CD4-positive, alpha-beta memory T cell (primary cell): ENCODE measurements at places on chromosomes 4 and X.

DNA sequence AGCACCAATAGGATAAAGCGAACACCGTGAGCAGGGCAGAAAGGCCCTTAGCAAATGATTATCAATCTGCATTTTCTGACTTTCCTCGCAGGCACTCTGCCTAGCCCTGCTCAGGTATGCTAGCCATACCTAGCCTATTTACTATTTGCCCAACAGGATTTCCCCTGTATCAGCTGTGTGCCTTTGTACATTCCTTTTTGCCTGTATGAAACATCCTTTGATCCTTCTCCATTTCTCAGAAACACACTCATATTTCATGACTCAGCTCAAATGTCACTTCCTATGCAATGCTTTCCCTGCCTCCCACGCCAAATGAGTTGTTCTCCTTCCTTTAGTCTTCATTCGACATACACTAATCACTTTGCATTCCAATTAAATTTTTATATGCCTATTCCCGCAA lies 37.2 kb downstream of the PCDH7 start:
- H3K4me1 ChIP-seq: no peaks in the 10 kb centered on the region
- H3K36me3 ChIP-seq: no peaks in the 10 kb centered on the region
- no peak overlapping the region for H3K4me3 ChIP-seq
- no peak overlapping the region for H3K27ac ChIP-seq
- no peak for DNase-seq

- no peak overlapping the region for H3K27ac ChIP-seq
- no peaks in the 10 kb centered on the region for H3K27me3 ChIP-seq
- no peaks in the 10 kb centered on the region for H3K36me3 ChIP-seq
- H3K4me3 ChIP-seq: no peak overlapping the region
Measured at GRCh38 chrX:102833136-102833535, 103.9 kb upstream of the RAB40AL start.

- H3K4me1 ChIP-seq: no peaks in the 10 kb centered on the region
- no peak overlapping the region for H3K4me3 ChIP-seq
Measured at GRCh38 chr4:107120661-107121060, 84.5 kb upstream of the DKK2 start.

DNA sequence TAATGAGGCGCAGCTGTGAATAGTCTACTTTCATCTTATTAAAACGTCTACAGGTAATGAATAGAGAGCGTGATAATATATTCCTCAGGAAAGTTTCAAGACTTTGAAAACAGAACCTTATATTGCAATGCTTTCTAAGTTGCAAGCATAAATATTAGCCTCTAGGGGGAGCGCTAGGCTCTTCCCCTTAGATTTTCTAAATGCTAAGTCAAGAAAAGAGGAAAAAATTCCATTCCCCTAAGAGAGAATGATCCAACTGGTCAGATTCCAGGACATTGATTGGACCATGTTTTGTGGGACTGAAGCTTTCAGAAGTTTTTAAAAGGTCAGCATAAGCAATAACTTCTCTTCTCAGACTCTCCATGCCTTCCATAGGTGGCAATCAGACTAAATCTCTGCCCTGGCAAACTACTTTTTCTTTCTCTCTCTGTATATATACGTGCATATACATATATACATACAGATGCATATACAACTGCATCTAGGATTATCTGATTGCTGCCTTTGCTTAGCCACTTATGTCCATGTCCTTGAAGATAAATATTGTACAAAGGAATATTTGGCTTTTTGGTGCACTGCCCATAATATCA lies 492.9 kb downstream of the INPP4B start:
- H3K27me3 ChIP-seq: no peaks in the 10 kb centered on the region
- H3K36me3 ChIP-seq: no peaks in the 10 kb centered on the region
- peak; percentile 52 for DNase-seq
- peak overlapping the region; percentile 57 for H3K27ac ChIP-seq
- H3K4me3 ChIP-seq: no peak overlapping the region
- peaks cover 99% of the 10 kb centered on the region for H3K4me1 ChIP-seq

- no peak overlapping the region for H3K27ac ChIP-seq
- no peak for DNase-seq
- H3K4me3 ChIP-seq: no peak overlapping the region
- H3K27me3 ChIP-seq: no peaks in the 10 kb centered on the region
- H3K4me1 ChIP-seq: no peaks in the 10 kb centered on the region
Measured at GRCh38 chrX:54820737-54821136, 13.2 kb downstream of the MAGED2 start.

DNA sequence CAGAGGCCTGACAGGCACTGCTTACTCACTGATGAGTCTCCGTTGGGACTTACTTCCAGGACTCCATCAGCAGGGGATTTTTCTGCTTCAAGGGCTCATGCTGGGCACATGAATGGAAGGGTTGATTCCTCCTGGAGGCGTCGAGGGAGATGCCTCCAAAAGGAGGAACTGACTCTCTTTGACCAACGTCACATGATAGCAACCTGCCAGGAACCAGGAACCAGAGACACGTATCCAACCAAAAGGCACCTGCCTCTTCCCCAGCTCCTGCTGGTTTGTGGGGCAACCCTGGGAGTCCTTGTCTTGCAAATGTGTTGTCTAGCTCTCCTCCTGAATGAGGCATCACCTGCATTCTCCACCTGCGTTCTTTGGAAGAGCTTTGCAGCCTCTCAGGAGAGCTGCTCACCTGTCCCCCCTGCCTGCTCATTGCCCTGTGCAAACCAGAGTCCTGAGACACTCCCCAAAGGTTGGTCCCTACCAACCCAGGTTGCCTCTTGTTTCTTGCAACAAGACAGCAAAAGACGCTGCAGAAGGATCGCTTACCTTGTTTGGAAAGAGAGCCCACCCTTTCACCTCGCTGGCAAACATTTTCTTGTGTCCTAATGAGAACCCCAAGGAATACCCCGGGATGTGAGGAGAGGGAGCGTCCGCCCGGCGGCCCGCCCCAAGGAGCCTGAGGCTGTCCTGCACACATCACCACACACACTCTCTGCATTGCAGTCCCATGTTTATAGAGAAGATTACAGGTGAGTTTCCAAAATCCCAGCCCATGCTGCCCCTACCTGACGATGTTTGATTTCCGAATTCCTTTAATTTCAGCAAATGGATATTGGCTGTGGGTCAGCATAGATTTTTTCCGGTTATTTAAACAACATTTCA lies 30.5 kb upstream of the SHOX start:
- no peak for DNase-seq
- H3K27ac ChIP-seq: no peak overlapping the region
- H3K4me1 ChIP-seq: no peaks in the 10 kb centered on the region
- H3K4me3 ChIP-seq: no peak overlapping the region
- no peaks in the 10 kb centered on the region for H3K27me3 ChIP-seq

DNA sequence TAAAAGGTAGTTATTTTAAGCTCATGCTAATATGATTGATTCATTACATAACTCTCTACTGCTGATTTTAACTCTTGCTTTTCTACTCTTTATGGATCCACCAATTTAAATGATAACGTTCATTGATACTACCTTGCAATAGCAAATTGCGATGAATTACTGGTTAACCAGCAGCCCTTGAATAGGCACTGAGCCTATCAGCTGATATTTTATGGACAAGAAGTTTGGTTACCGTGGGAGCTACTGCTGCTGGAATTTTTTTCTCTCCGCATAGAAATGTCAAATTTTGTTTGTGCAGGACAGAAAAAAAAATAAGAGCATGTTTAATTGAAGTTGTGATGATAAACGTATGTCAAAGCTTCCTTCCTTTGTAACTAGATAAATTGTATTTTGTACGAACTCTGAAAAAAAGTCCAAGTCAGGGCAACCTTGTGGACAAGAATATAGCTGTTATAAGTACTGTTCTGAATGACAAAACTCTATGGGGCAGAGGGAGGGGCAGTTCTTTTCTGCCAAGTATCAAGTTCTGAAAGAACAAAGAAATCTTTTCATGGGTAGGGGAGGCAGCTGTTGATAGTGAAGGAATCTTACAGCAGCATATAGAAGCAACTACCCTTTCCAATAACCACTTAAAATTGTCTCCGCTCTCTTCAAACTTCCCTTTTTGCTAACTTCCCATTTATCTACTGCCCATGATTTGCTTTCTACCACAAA lies 434.9 kb upstream of the PABPC4L start:
- no peak overlapping the region for H3K4me3 ChIP-seq
- H3K27ac ChIP-seq: no peak overlapping the region
- no peaks in the 10 kb centered on the region for H3K36me3 ChIP-seq

DNA sequence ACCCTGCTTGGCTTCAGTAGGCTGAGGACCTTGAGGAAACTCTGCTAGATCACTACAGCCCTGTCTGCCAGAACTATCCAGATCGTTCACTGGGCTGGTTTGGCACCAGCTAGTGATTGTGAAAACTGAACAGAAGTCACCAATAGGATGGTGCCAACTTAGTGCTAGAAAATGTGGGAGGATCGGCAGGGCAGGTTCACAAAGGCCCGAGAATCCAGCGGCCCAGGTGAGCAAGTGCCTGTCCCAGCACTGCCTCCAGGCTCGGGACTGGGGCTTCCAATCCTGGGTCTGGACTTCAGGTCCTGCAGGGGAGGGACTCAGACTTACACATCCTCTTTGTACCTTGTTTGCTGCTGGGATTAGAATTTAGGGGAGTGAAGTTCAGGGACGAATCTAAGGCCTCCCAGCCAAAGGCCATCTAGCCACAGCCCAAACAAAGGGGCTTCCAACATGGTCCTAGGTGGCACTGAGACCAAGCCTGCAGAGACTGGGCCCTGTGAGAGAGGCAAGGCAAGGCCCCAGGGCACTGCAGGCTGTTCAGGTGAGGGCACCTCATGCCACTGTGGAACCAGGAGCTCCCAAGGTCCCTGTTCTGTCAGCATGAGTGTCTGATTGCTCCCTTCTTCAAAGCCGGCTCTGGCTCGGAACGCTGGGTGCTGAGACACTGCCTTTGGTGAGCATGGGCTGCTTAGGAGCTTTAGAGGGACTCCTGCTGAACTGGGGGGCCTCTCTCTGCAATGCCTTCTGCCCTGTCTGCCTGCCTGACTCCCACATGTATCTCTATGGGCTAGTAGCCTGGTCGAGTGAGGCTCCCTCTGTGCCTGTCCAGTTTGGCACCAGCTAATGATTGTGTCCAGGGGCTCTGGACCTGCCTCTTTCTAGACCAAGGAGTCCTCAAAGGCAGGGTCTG lies 20.7 kb upstream of the ZNF185 start:
- H3K27ac ChIP-seq: no peak overlapping the region
- no peaks in the 10 kb centered on the region for H3K27me3 ChIP-seq
- H3K4me3 ChIP-seq: no peak overlapping the region
- no peaks in the 10 kb centered on the region for H3K4me1 ChIP-seq
- H3K36me3 ChIP-seq: no peaks in the 10 kb centered on the region

DNA sequence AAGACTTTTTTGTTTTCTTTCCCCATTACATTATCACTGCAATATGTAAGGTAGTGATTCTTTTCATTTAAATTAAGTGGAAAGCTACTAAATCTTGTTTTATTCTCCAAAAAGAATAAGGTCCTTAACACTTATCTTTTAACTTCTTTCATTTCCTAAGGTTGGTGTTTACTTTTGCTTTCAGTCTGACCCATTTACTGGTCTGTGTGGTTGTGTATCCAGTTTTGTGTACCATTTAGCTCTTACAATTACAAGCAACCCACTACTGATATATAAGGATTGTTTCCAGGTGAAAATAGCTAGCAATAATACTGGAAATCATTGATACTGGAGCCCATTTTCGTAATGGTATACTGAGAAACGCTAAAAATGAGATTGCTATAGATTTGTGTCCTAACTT lies 123.1 kb upstream of the CXorf66 start:
- no peaks in the 10 kb centered on the region for H3K36me3 ChIP-seq
- no peak overlapping the region for H3K4me3 ChIP-seq
- no peaks in the 10 kb centered on the region for H3K27me3 ChIP-seq

DNA sequence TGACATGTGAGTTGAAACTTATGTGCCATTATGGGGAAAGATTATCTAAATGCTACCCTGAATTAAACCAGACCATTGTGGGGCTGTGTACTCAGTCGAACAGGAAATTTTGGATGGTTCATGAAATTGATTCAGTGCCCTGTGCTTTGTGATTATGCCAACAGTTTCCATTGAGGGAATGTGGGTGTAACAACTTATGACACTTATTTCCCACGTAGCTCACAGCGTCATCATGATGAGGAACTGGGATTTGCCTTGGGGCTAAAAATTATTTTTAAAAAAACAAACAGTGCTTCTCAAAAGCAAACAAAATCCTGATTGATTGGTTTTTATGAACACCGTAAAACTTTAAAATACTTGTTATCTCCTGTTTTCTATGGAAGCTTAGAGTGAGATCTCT lies 8.3 kb upstream of the CLTRN start:
- H3K27me3 ChIP-seq: no peaks in the 10 kb centered on the region
- no peak overlapping the region for H3K27ac ChIP-seq
- H3K4me3 ChIP-seq: no peak overlapping the region
- peaks cover 19% of the 10 kb centered on the region for H3K4me1 ChIP-seq

- DNase-seq: no peak
- peaks cover 14% of the 10 kb centered on the region for H3K4me1 ChIP-seq
- H3K36me3 ChIP-seq: no peaks in the 10 kb centered on the region
- H3K27me3 ChIP-seq: no peaks in the 10 kb centered on the region
Measured at GRCh38 chrX:124228849-124229248, 103.6 kb upstream of the TEX13D start.

DNA sequence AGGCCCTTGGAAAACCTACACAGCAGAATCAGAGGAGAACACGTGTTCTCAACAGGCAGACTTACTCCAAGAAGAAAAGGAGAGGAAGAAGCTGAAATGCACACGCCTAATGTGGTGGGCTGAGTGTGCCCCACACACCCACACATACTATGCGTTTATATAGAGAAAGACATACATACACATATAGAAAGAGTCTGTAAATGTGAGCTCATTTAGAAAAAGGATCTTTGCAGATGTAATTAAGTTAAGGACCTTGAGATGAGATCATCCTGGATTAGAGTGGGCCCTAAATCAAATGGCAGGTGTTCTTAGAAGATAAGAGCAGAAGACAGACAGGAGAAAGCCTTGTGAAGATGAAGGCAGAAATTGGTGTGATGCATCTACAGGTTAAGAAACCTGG lies 87.2 kb upstream of the KLF3 start:
- H3K4me1 ChIP-seq: no peaks in the 10 kb centered on the region
- no peaks in the 10 kb centered on the region for H3K27me3 ChIP-seq
- H3K27ac ChIP-seq: no peak overlapping the region
- DNase-seq: no peak
- H3K36me3 ChIP-seq: no peaks in the 10 kb centered on the region

GRCh38 chr4:16995451-16995850 lies 97.0 kb upstream of the LDB2 start:
- H3K27me3 ChIP-seq: no peaks in the 10 kb centered on the region
- H3K4me3 ChIP-seq: no peak overlapping the region
- DNase-seq: no peak

- DNase-seq: no peak
- no peaks in the 10 kb centered on the region for H3K36me3 ChIP-seq
- peak overlapping the region; percentile 60 for H3K27ac ChIP-seq
- H3K4me3 ChIP-seq: no peak overlapping the region
- no peaks in the 10 kb centered on the region for H3K27me3 ChIP-seq
Measured at GRCh38 chrX:118522230-118522926, 26.8 kb downstream of the DOCK11 start.

DNA sequence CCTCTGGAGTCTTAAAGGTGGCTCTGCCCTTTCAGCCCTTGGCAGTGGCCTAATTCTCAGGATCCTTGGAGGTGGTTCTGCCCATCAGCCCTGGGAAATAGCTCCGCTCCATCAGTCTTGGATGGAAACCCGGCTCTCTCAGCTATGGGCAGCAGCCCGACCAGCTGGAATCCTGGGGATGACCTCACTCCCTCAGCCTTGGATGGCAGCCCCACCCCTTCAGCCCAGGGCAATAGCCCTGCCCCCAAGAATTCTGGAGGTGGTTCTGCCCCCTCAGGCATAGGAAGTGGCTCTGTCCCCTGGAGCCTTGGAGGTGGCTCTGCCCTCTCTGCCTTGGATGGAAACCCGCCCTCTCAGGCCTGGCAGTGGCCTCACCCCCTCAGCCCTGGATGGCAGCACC lies 127.7 kb downstream of the RBMX2 start:
- no peaks in the 10 kb centered on the region for H3K4me1 ChIP-seq
- H3K4me3 ChIP-seq: no peak overlapping the region
- no peaks in the 10 kb centered on the region for H3K27me3 ChIP-seq
- no peak for DNase-seq
- no peak overlapping the region for H3K27ac ChIP-seq
- H3K36me3 ChIP-seq: no peaks in the 10 kb centered on the region
